ENCODE measurements at places on chromosomes 16 and 17. TPM values are rescaled to one million over a fixed set of nuclear protein-coding genes. Genes with fewer than 3 reads are reported as not detected.

Gene TRAPPC2L
- polyA plus RNA-seq = 104 TPM

Gene RNF112
- 2.7 TPM for polyA plus RNA-seq

Gene CCL18
- 17.9 TPM for polyA plus RNA-seq

Gene CD300H
- polyA plus RNA-seq = not detected

Gene PVALEF
- not detected for polyA plus RNA-seq

Gene ABCA6
- 0.59 TPM for polyA plus RNA-seq

Gene OR2C1
- not detected for polyA plus RNA-seq

Gene NPIPB6
- 0.54 TPM for polyA plus RNA-seq

DNA sequence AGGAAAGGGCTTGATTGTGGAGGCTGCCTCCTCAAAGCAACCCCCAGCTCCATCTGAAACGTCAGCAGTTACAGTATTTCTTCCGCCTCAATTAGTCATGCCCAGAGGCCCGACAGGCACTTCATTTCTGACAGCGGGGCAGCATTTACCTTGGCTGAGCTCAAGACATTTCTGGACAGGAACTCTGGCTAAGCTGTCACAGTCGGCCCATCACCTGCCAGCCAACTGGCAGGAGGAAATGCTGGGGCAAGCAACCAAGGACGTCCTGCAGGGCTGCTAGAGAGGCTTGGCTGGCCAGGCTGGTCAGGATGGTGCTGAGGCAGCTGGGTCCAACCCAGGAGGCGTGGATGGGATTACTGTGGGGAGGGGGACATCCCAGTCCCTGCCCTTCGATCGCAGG is 27.8 kb downstream of the PLXDC1 start:
- no peaks in the 10 kb centered on the region for H3K36me3 ChIP-seq
- H3K27me3 ChIP-seq = no peaks in the 10 kb centered on the region
- H3K27ac ChIP-seq = no peak overlapping the region
- no peak overlapping the region for H3K4me3 ChIP-seq
- no peak for DNase-seq
- no peaks in the 10 kb centered on the region for H3K4me1 ChIP-seq

- H3K4me3 ChIP-seq = no peak overlapping the region
- H3K27me3 ChIP-seq = no peaks in the 10 kb centered on the region
- DNase-seq = peak; percentile 96
- H3K36me3 ChIP-seq = peaks cover 4% of the 10 kb centered on the region
- no peak overlapping the region for H3K27ac ChIP-seq
- peaks cover 24% of the 10 kb centered on the region for H3K4me1 ChIP-seq
Measured at GRCh38 chr17:79915850-79916430, 76.7 kb upstream of the CBX4 start.

- H3K36me3 ChIP-seq = peaks cover 10% of the 10 kb centered on the region
- H3K4me3 ChIP-seq = peak within 1 kb of the TSS; percentile 56
- H3K4me1 ChIP-seq = peaks cover 7% of the 10 kb centered on the region
- H3K27me3 ChIP-seq = peaks cover 20% of the 10 kb centered on the region
Measured at GRCh38 chr17:40443196-40443987, at the start of gene IGFBP4. TSS of gene IGFBP4 (plus strand) at chr17:40443450. CDS start at chr17:40443736, 286 bp downstream.

DNA sequence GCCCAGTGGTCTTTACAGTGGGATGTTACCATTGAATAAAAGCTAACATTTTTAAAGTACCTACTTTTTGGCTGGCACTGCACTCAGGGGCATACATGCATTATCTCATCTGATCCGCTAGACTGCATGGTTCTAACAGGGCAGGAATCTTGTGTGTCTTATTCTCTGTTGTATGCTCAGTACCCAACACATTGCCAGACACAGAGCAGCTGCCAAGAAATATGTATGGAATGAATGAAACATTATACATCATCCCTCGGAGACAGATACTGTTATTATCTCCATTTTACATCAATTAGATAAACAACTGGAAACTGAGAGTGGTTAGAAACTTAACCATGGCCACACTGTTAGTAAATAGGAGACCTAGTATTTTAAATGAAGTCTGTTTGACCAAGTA is 74.1 kb upstream of the CDH11 start:
- DNase-seq = no peak
- H3K27ac ChIP-seq = no peak overlapping the region
- no peaks in the 10 kb centered on the region for H3K27me3 ChIP-seq
- H3K4me1 ChIP-seq = no peaks in the 10 kb centered on the region

GRCh38 chr16:57244463-57244766 is 644 bp upstream of the ARL2BP start:
- H3K27ac ChIP-seq = peak overlapping the region; percentile 85
- H3K36me3 ChIP-seq = peaks cover 4% of the 10 kb centered on the region
- H3K27me3 ChIP-seq = no peaks in the 10 kb centered on the region

- H3K27ac ChIP-seq = peak overlapping the region; percentile 27
- no peak overlapping the region for H3K4me3 ChIP-seq
- peaks cover 2% of the 10 kb centered on the region for H3K4me1 ChIP-seq
- H3K27me3 ChIP-seq = no peaks in the 10 kb centered on the region
Measured at GRCh38 chr16:55501549-55502322, 7.1 kb upstream of the LPCAT2 start.

GRCh38 chr17:499951-500461 is 147.4 kb upstream of the RPH3AL start:
- DNase-seq = no peak
- no peaks in the 10 kb centered on the region for H3K27me3 ChIP-seq
- no peak overlapping the region for H3K27ac ChIP-seq
- H3K36me3 ChIP-seq = no peaks in the 10 kb centered on the region
- no peaks in the 10 kb centered on the region for H3K4me1 ChIP-seq
- H3K4me3 ChIP-seq = no peak overlapping the region

DNA sequence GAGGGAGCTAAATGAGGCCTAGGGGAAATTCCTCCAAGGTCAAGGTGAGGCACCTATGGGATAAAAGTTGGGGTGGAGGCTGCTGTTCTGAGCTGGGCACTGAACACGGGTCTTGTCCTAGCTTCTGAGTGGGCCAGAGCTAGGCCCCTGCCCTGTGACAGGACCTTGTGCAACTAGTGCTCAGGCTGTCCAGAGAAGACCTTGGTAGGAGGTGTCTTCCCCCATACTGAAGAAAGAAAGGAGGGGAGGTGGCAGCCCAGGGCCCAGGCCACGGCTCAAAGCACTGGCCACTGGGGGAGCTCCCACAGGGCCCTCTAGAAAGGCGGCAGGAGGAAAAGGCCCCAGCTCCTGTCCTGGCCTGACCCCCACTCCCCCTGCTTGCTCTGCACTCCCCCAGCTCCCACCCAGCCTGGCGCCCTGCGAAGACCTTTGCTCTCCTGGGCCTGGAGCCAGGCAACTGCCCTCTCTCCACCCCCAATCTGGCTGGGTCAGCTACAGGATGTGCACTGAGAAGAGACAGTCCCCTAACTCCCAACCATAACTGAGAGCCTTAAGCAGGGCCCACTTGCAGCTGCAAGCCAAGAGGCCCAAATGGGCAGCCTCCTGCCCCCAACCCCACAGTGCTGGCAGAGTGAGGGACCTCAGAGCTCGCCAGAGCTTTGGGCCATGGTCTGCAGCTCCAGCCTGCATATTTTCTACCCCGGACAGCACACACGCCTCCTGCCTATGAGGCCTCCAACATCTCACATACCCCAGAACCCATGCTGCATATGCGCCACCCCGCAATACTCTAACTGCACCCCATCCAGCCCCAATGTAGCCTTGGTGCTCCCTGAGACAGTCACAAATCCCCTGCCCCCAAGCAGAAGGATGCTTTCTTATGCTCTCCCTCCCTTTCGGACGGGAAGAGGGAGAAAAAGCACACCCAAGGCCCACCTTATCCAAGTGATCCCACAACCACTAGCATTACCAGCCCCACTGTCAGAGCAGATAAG is 15.3 kb downstream of the HSD11B2 start:
- H3K4me1 ChIP-seq = peaks cover 33% of the 10 kb centered on the region
- DNase-seq = peak; percentile 74
- H3K27ac ChIP-seq = peak overlapping the region; percentile 27
- peaks cover 3% of the 10 kb centered on the region for H3K36me3 ChIP-seq

DNA sequence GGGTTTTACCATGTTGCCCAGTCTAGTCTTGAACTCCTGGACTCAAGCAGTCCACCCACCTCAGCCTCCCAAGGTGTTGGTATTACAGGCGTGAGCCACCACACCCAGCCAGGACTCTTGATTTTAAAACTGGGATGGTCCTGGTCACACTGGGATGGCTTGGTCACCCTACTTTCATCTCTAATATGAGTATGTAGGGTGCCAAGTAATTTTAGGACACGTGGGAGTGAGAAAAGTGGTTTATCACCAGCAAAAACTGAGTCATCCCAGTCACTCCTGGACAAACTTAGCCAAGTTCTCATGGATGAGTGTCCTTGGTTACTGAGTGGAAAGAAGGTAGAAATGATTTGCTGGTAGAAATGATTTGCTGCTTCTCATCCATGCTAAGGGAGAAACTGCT is 9.9 kb downstream of the CLEC19A start:
- no peaks in the 10 kb centered on the region for H3K27me3 ChIP-seq
- no peak overlapping the region for H3K27ac ChIP-seq
- H3K4me3 ChIP-seq = no peak overlapping the region
- no peaks in the 10 kb centered on the region for H3K4me1 ChIP-seq
- no peak for DNase-seq
- no peaks in the 10 kb centered on the region for H3K36me3 ChIP-seq

DNA sequence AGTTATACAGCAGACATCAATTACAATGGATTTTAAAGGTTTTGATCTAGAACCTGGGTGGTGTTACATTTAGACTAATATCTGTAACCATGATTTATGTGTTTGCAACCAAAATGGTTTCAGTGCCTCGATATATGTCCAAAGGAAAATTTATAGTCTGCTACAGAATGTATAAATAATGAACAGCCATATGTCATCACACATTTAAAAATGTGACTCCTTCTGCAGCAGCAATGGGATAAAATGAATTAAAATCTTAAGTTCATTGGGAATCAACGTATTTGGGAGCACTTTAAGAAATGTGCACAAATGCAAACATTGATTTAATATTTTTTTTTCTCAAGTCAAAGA is 610.2 kb downstream of the TMEM114 start:
- DNase-seq = no peak
- H3K4me3 ChIP-seq = no peak overlapping the region
- H3K4me1 ChIP-seq = no peaks in the 10 kb centered on the region
- no peak overlapping the region for H3K27ac ChIP-seq
- no peaks in the 10 kb centered on the region for H3K36me3 ChIP-seq

GRCh38 chr16:70781800-70782199 is 19.2 kb downstream of the VAC14 start:
- no peaks in the 10 kb centered on the region for H3K4me1 ChIP-seq
- H3K27me3 ChIP-seq = no peaks in the 10 kb centered on the region

DNA sequence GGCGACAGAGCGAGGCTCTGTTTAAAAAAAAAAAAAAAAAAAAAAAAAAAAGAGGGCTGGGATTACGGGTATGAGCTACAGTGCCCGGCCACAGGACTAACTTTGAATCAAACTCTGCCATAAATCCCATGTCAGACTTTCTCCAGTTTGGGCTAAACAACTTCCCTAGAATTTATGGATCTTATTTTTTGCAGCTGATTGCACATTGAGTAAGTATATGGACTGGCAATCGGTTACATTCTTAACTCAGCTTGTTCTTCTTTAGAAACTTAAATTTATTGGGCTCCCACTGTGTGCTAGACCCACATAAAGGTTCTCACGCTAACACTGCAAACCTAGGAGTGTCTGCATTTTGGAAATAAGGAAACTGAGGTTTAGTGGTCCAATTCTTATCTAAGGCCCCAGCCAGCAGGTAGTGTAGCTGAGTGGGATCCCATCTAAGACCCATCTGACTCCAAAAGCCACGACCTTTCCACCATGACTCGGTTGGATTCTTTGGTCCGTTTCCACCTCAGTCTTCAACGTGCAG is 718 bp upstream of the CBFB start:
- DNase-seq = no peak
- no peaks in the 10 kb centered on the region for H3K27me3 ChIP-seq
- H3K4me3 ChIP-seq = peak overlapping the region; percentile 88
- peak overlapping the region; percentile 96 for H3K27ac ChIP-seq
- no peaks in the 10 kb centered on the region for H3K36me3 ChIP-seq

- no peak overlapping the region for H3K27ac ChIP-seq
- no peaks in the 10 kb centered on the region for H3K36me3 ChIP-seq
- peaks cover 2% of the 10 kb centered on the region for H3K27me3 ChIP-seq
- no peak for DNase-seq
Measured at GRCh38 chr17:8047769-8048110, 8.9 kb downstream of the ALOX15B start.

- H3K27me3 ChIP-seq = no peaks in the 10 kb centered on the region
- H3K27ac ChIP-seq = no peak overlapping the region
- no peak for DNase-seq
Measured at GRCh38 chr16:78607465-78607864, 508.0 kb downstream of the WWOX start.

DNA sequence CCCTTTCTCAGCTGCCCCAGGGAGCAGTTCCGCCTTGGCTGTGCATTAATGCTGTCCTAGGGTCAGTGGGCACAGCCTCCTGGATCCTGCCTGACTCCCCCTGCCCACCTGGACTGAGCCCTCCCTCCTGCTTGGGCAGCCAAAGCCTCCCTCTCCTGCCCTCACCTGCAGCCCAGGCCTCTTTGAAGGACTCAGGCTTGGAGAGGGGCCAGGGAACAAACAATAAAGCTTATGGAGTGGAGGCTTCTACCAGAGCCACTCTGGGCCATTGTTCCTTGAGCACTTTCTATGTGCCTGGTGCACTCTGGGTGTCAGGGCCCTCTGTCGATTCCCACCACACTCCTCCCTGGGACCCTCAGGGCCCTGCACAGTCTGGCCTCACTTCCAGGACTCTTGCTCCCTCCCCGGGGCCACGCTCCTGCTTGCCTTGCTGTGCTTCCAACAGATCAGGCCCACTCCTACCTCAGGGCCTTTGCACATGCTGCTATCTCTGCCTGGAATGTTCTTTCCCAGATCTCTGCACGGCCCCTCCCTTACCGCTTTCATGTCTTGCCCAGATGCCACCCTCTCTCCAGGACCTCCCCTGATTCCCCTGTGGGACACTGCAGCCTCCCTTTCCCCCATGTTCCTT is 5.0 kb downstream of the KCNJ12 start:
- peaks cover 3% of the 10 kb centered on the region for H3K4me1 ChIP-seq
- peaks cover 5% of the 10 kb centered on the region for H3K36me3 ChIP-seq
- no peak overlapping the region for H3K27ac ChIP-seq
- no peak overlapping the region for H3K4me3 ChIP-seq
- H3K27me3 ChIP-seq = peaks cover 23% of the 10 kb centered on the region

- peaks cover 11% of the 10 kb centered on the region for H3K4me1 ChIP-seq
- H3K4me3 ChIP-seq = no peak overlapping the region
- H3K27ac ChIP-seq = no peak overlapping the region
- no peaks in the 10 kb centered on the region for H3K27me3 ChIP-seq
Measured at GRCh38 chr16:68704232-68704867, 32.7 kb upstream of the CDH1 start.

GRCh38 chr16:23072769-23073549 is 76.3 kb downstream of the USP31 start:
- no peaks in the 10 kb centered on the region for H3K4me1 ChIP-seq
- H3K36me3 ChIP-seq = peaks cover 10% of the 10 kb centered on the region
- no peaks in the 10 kb centered on the region for H3K27me3 ChIP-seq
- H3K4me3 ChIP-seq = no peak overlapping the region
- no peak for DNase-seq
- H3K27ac ChIP-seq = no peak overlapping the region

All from small intestine (tissue), 16 donors.